Activated naive CD4-positive, alpha-beta T cell treated with anti-CD3 and anti-CD28 coated beads, Interleukin-2, amount 10 ng/mL, durations not matched to agents 7 days and 5 days (primary cell): ENCODE measurements at places on chromosomes 4 and X.

DNA sequence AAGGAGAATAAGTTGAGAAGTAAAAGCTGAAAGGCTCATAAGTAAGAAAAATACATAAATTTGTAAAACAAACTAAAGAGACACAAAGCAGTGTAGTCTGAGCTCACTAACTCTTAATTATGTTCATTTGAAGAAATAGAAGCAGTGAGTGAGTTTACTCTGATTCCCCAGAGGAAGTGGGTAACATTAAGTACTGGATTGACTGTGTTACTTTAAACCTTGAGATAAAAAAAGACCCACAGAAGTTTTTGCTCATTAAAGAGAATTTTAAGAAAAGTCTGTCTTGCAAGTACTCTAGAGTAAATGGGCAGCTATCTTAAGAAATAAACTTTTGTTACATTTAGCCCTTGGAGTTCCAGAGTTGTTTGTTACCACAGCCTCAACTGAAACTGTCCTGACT lies 2466.9 kb downstream of the PCDH7 start:
- DNase-seq = no peak

DNA sequence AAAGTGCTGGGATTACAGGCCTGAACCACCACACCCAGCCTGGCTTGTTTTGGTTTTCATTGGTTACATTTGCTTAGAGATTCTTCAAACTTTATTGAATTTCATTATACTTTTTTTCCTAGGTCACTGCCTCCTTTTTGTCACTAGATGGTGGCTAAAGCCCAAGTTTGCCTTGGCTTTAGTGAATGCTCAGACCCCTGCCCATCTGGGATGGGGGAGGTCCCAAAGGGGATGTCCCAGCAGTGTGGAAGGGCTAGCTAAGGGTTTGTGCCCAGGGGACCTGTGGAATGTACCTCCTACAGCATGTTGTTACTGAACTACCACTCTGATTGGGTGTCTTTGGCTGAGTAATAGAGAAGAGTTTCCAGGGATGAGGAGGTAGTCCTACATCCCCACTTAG lies 58.4 kb downstream of the CEP135 start:
- DNase-seq = no peak

GRCh38 chrX:54064564-54064963 lies 20.3 kb upstream of the PHF8 start:
- no peak for DNase-seq

DNA sequence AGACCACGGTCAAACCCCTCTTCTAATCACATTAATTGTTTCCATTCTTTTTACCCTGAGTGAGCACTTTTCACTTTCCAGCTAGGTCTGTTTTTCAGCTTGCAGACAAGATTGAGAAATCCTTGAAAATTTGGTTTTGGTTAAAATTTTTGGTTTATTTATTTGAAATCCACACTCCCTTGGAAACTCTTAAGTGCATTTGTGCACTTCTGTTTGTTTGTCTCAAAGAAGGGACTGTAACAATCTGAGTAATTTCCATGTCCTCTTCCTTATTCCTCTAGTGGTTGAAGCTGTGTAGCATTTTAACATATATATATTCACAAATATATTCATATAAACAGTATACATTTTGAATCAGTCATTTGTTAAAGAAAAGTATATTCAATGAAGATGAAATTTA lies 333.3 kb downstream of the ANK2 start:
- no peak for DNase-seq

- DNase-seq = peak; percentile 41
Measured at GRCh38 chrX:40281336-40282005, 183.7 kb upstream of the BCOR start.

DNA sequence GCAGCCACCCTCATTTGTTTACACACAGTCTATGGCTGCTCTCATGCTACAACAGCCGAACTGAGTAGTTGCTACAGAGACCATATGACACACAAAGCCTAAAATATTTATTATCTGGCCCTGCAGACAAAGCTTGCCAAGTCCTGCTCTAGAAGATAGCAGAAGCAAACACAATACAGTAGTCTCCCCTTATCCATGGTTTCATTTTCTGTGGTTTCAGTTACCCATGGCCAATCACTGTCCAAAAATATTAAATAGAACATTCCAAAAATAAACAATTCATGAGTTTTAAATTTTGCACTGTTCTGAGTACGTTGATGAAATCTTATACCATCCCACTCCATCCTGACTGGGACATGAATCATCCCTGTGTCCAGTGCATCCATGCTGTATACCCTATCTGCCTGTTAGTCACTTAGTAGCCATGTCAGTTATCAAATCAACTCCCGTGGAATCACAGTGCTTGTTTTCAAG lies 40.2 kb upstream of the ZNF81 start:
- no peak for DNase-seq
